ENCODE measurements at places on chromosomes 3 and 15. TPM values are rescaled to one million over a fixed set of nuclear protein-coding genes. Genes with fewer than 3 reads are reported as not detected.

SLCO2A1 gene
- 2.0 TPM for total RNA-seq

SLC49A4 gene
- 14.9 TPM for total RNA-seq

STAG1 gene
- total RNA-seq, result 25.6 TPM

PEX5L gene
- 210 TPM for total RNA-seq

CCRL2 gene
- total RNA-seq, result 1.1 TPM

GOLGA6L9 gene
- 5.1 TPM for total RNA-seq

SIDT1 gene
- total RNA-seq, result 59.6 TPM

ISLR2 gene
- 41.7 TPM for total RNA-seq

TGM4 gene
- total RNA-seq, result not detected

RAB27A gene
- 5.6 TPM for total RNA-seq

PLXNA1 gene
- 42.7 TPM for total RNA-seq

TM4SF1 gene
- total RNA-seq, result 39.0 TPM

PSTPIP1 gene
- total RNA-seq, result 6.6 TPM

LRRC31 gene
- total RNA-seq, result not detected

MYZAP gene
- 0.91 TPM for total RNA-seq

ESYT3 gene
- total RNA-seq, result 16.2 TPM

ACKR4 gene
- total RNA-seq, result not detected

PPP2R3A gene
- total RNA-seq, result 13.9 TPM

MB21D2 gene
- 11.4 TPM for total RNA-seq

ABHD6 gene
- 54.9 TPM for total RNA-seq

CHRM5 gene
- 1.5 TPM for total RNA-seq

HCN4 gene
- 1.8 TPM for total RNA-seq

GRM7 gene
- total RNA-seq, result 28.6 TPM

SLC22A14 gene
- 3.3 TPM for total RNA-seq

BUB1B gene
- total RNA-seq, result 0.35 TPM

GOLGA6B gene
- not detected for total RNA-seq

GCSAM gene
- total RNA-seq, result not detected

ZNF502 gene
- 6.3 TPM for total RNA-seq

ZBTB47 gene
- 122 TPM for total RNA-seq

PIERCE2 gene
- 3.6 TPM for total RNA-seq

P2RY12 gene
- total RNA-seq, result 14.2 TPM

ASTE1 gene
- 10.5 TPM for total RNA-seq

LSG1 gene
- total RNA-seq, result 28.6 TPM

ADAMTS17 gene
- 8.1 TPM for total RNA-seq

SPTBN5 gene
- total RNA-seq, result 6.1 TPM

HRG gene
- 0.48 TPM for total RNA-seq

ABHD17C gene
- 22.7 TPM for total RNA-seq

COL6A6 gene
- total RNA-seq, result 0.13 TPM

SCG3 gene
- total RNA-seq, result 101 TPM

RTP3 gene
- total RNA-seq, result not detected

LRRC34 gene
- total RNA-seq, result 10.4 TPM

PLCB2 gene
- 19.3 TPM for total RNA-seq

IQCH gene
- total RNA-seq, result 3.1 TPM

Measured in dorsolateral prefrontal cortex (tissue), 122 donors.